ENCODE measurements at places on chromosomes 1 and 21. TPM values are rescaled to one million over a fixed set of nuclear protein-coding genes. Genes with fewer than 3 reads are reported as not detected.
A peak's percentile ranks its signal among the peaks of the same experiment; 100 is the strongest.

Gene LEPROT
- 20.8 TPM for total RNA-seq

Gene RGS1
- total RNA-seq, result 30.7 TPM

Gene PODN
- not detected for total RNA-seq

Gene CADM3
- total RNA-seq, result not detected

Gene AIRE
- total RNA-seq, result not detected

Gene CYP4A22
- not detected for total RNA-seq

Gene MRPL55
- 36.1 TPM for total RNA-seq

Gene MX1
- total RNA-seq, result 154 TPM

Gene HSD3B1
- not detected for total RNA-seq

Gene TEX35
- total RNA-seq, result not detected

Gene YRDC
- 31.3 TPM for total RNA-seq

DNA sequence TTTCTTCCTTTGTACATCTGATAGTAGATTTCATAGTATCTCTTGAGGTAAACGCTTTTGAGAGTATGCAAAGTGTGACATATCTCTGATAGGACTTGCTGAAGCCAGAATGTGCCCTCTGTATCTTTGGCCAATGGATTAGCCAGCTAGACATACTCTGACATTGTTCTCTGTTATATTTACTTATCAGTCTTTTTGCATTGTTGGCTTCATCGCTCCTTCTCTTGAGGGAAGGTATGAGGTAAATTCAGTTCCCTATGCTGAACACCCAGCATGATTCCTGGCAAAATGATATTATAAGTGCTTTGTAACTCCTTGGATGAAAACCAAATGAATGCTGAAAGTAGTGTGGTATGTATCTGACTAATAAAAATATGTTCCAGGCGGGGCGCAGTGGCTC lies 163.2 kb upstream of the CACYBP start:
- H3K27ac ChIP-seq, result peak overlapping the region; percentile 83
- H3K4me3 ChIP-seq, result no peak overlapping the region
- H3K27me3 ChIP-seq, result no peaks in the 10 kb centered on the region
- DNase-seq, result no peak

DNA sequence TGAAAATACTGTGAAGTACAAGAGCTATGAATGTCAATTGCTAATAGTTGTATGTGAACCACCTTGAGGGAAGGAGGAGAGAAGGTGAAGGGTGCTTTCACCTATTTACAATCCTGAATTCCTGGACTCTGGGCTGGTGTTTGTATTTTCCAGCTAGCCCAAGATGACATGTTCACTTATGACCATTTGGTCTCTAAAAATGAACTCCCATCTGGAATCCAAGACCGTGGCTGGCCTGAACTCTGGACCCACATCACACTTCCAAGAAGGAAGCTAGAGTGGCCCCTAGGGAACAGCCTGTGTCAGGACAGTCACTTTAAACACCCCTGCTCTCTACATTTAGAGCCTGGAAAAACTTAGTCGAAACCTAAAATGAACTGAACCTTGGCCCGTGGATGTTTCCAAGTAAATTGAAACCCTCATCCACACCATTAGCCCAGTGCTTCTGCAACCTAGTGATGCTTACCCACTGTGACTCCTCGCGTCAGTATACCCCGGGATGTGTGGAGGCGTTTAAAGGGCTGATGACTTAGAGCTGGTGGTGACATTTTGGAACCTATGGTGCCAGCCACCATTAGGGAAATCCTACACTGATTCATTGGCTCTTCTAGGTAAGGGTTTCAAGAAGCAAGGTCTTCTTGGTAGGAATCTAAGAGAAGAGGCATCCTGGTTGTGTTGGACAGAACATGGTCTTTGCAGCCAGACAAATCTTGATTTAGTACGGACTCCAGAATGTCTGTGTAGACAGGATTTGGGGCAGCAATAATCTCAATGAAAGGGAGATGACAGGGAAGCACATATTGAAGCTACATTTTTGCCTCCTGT lies 171.5 kb upstream of the IRF2BP2 start:
- H3K27me3 ChIP-seq, result no peaks in the 10 kb centered on the region
- H3K4me3 ChIP-seq, result no peak overlapping the region
- H3K27ac ChIP-seq, result no peak overlapping the region

GRCh38 chr1:100184536-100184935 lies 6.5 kb upstream of the LRRC39 start:
- H3K4me1 ChIP-seq, result peaks cover 7% of the 10 kb centered on the region
- no peak overlapping the region for H3K27ac ChIP-seq
- H3K27me3 ChIP-seq, result no peaks in the 10 kb centered on the region
- no peaks in the 10 kb centered on the region for H3K36me3 ChIP-seq
- no peak for DNase-seq

GRCh38 chr1:92259350-92259749 lies 39.4 kb downstream of the GLMN start:
- H3K4me3 ChIP-seq, result no peak overlapping the region
- no peak overlapping the region for H3K27ac ChIP-seq
- peaks cover 21% of the 10 kb centered on the region for H3K36me3 ChIP-seq
- H3K27me3 ChIP-seq, result no peaks in the 10 kb centered on the region

GRCh38 chr1:164622068-164622845 lies 63.3 kb downstream of the PBX1 start:
- H3K4me3 ChIP-seq, result no peak overlapping the region
- H3K27ac ChIP-seq, result no peak overlapping the region
- H3K27me3 ChIP-seq, result no peaks in the 10 kb centered on the region
- no peaks in the 10 kb centered on the region for H3K36me3 ChIP-seq
- no peaks in the 10 kb centered on the region for H3K4me1 ChIP-seq

DNA sequence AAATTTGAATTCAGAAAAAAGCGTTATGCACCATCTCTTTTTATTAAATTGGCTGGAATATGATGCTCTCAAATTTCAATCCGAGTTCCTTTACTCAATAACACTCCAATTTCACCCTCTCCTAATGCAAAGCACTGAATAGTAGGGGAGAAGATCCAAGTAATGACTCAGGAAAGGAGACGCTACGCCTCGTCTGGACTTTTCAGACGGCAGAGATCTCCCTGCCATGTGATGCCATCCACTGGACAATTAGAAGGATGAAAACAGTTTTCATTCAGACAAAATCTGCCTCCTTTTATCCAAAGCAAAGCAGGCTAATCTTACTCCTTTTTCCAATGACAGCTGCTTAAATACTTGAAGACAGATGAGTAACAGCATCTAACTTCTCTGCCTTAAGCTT lies 242.4 kb upstream of the GREM2 start:
- no peaks in the 10 kb centered on the region for H3K27me3 ChIP-seq
- H3K27ac ChIP-seq, result no peak overlapping the region
- H3K4me3 ChIP-seq, result no peak overlapping the region
- no peak for DNase-seq
- H3K36me3 ChIP-seq, result no peaks in the 10 kb centered on the region

DNA sequence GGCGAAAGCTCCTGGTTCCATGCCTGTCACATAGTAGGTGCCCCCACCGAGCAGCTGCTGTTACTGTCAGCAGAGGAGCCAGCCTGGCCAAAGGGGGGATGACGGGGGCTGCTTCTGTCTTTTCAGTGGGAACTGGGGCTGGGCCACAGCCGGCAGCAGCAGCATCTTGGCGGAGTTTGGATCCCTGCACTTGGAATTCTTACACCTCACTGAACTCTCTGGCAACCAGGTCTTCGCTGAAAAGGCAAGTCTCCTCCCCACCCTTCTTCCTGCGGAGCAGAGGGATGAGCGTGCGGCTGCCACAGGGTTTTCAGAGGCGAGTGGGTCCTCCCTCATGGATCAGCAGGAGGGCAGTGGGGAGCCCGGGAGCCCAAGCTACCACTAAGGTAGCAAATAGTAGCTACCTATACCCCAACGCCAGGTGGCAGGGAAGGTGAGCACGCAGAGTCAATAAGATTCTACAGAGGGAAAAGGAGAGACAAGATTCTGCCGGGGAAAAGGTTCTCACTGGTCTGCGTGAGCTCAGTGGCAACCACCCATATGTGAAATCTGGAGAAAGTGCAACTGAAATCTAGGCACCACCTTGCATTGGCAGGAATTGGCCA lies 41.4 kb upstream of the SELENON start:
- no peaks in the 10 kb centered on the region for H3K36me3 ChIP-seq
- no peaks in the 10 kb centered on the region for H3K27me3 ChIP-seq
- no peak overlapping the region for H3K27ac ChIP-seq

- H3K4me1 ChIP-seq, result no peaks in the 10 kb centered on the region
- no peaks in the 10 kb centered on the region for H3K36me3 ChIP-seq
- no peak overlapping the region for H3K27ac ChIP-seq
- DNase-seq, result no peak
- peaks cover 25% of the 10 kb centered on the region for H3K27me3 ChIP-seq
These were observed 8.7 kb downstream of the PLA2G2D start for GRCh38 chr1:20110679-20111078.

GRCh38 chr1:170215072-170215885 lies 69.5 kb downstream of the NTMT2 start:
- H3K36me3 ChIP-seq, result no peaks in the 10 kb centered on the region
- H3K27me3 ChIP-seq, result peaks cover 31% of the 10 kb centered on the region
- no peak overlapping the region for H3K27ac ChIP-seq
- DNase-seq, result no peak
- H3K4me3 ChIP-seq, result no peak overlapping the region

GRCh38 chr1:109979489-109980091 lies 5.0 kb upstream of the AHCYL1 start:
- no peaks in the 10 kb centered on the region for H3K36me3 ChIP-seq
- no peaks in the 10 kb centered on the region for H3K4me1 ChIP-seq

DNA sequence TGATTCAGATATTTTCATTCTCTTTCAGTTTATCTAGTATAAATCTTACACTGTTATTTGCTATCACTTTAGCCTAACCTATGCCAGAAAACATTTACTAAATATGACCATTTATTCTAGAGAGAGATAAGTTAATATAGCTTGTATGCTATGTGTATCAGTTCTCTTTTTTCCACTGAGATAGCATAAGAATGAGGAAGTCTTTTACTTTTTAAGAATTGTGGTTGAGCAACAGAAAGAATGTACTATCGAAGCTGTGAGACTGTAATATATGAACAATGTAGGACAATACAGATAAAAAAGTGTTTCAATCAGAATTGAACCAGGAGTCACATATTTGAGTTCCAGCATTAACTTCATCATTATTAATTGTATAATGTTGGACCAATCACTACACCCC lies 479.9 kb upstream of the PLXNA2 start:
- H3K27me3 ChIP-seq, result peaks cover under 1% of the 10 kb centered on the region
- no peak overlapping the region for H3K4me3 ChIP-seq
- DNase-seq, result no peak
- H3K4me1 ChIP-seq, result no peaks in the 10 kb centered on the region

DNA sequence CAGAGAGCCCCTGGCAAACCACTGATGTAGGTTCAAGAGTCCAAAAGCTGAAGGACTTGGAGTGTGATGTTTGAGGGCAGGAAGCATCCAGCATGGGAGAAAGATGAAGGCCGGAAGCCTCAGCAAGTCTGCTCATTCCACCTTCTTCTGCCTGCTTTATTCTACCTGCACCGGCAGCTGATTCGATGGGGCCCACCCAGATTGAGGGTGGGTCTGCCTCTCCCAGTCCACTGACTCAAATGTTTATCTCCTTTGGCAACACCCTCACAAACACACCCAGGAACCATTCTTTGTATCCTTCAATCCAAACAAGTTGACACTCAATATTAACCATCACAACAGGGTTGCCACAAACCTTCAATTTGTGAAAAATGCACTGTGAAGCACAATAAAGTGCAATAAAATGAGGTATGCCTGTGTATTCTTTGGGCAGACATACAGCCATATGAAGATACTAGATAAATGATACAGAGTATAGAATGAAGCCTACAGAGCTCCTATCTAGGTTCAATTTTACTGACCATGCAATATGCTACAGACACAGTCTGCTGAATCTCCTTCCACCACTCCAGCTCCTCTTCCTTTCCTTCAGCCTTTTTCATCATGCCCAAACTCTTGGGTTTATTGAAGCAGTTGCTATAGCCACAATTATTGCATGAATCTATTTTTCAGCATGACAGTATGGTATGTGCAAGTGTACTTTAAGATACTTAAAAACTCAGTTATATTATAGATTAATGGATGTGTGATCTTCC lies 24.0 kb upstream of the CDC42BPA start:
- no peaks in the 10 kb centered on the region for H3K27me3 ChIP-seq
- no peaks in the 10 kb centered on the region for H3K4me1 ChIP-seq
- H3K27ac ChIP-seq, result no peak overlapping the region
- no peaks in the 10 kb centered on the region for H3K36me3 ChIP-seq
- H3K4me3 ChIP-seq, result no peak overlapping the region

- H3K36me3 ChIP-seq, result peaks cover 4% of the 10 kb centered on the region
- peaks cover 12% of the 10 kb centered on the region for H3K4me1 ChIP-seq
- DNase-seq, result no peak
- H3K4me3 ChIP-seq, result no peak overlapping the region
- peak overlapping the region; percentile 83 for H3K27ac ChIP-seq
These were observed 2.4 kb upstream of the USP33 start for GRCh38 chr1:77762072-77762476.

DNA sequence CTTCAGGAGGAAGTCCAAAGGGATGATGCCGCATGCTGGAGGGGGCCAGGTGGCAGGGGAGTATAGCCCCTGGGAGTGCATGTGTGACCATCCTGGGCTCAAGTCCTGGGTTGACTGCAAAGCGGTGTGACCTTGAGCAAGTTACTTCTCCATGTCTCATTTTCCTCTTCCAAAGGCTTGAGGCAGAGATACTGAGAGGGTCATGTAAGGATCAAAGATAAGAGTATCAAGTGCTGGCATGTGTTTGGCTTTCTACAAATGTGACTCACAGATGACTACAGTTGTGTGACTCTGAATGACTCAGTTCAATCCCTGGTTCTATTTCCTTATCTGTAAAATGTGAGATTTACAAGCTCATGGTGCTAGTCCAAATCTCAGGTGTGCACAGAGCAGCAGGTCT lies 26.1 kb downstream of the PROK1 start:
- DNase-seq, result no peak
- peak overlapping the region; percentile 21 for H3K27ac ChIP-seq
- H3K4me1 ChIP-seq, result peaks cover 16% of the 10 kb centered on the region
- H3K27me3 ChIP-seq, result peaks cover 18% of the 10 kb centered on the region
- no peaks in the 10 kb centered on the region for H3K36me3 ChIP-seq
- no peak overlapping the region for H3K4me3 ChIP-seq

- no peaks in the 10 kb centered on the region for H3K27me3 ChIP-seq
- no peaks in the 10 kb centered on the region for H3K4me1 ChIP-seq
- H3K4me3 ChIP-seq, result no peak overlapping the region
- DNase-seq, result no peak
- H3K27ac ChIP-seq, result no peak overlapping the region
These were observed 53.0 kb downstream of the RGS2 start for GRCh38 chr1:192861860-192862259.

DNA sequence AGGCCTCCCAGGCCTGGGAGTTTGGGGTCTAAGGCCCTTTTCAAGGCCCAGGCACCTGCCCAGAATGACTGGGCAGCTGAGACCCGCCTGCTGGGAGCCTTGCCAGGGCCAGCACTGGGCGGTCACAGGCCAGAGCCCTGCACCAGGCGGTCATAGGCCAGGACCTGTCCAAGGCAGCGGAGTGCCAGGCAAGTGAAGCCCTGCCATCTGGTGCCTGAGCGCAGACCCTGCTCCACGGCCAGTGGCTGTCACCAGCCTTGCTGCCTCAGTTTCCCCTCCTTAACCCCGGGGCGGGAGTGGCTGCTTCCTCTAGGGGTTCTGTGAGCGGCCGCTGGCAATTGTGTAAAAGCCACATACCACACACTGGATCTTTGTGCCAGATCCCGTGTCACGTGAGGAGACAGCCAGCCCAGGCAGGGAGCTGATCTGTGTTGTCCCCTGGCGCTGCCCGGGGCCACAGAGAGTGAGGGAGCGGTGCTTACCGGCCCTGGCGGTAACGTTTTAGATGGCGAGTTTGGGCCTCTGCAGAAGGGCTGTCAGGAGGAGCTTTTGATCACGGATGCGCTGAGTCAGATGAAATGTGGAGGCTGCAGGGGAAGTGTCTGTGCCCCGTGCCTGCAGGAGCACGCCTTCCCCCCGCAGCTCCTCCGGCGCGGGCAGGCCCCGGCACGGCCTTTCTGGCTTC lies 4.6 kb downstream of the COL18A1 start:
- no peak overlapping the region for H3K4me3 ChIP-seq
- peaks cover 14% of the 10 kb centered on the region for H3K27me3 ChIP-seq
- H3K4me1 ChIP-seq, result peaks cover 5% of the 10 kb centered on the region
- H3K27ac ChIP-seq, result no peak overlapping the region
- no peak for DNase-seq

All from activated T-cell treated with anti-CD3 and anti-CD28 coated beads, Interleukin-2, amount 50 U/mL, for 72 hours (primary cell).